Osteoblast (primary cell): ENCODE measurements at places on chromosomes 16 and 17. TPM values are rescaled to one million over a fixed set of nuclear protein-coding genes. Genes with fewer than 3 reads are reported as not detected.

The CD19 gene
- not detected in 2 replicates for total RNA-seq

The COG8 gene
- total RNA-seq: 34.0 and 38.6 TPM in 2 replicates

The CCL7 gene
- 0.29 and 0.36 TPM in 2 replicates for total RNA-seq

The ZFPM1 gene
- 0.88 and 2.2 TPM in 2 replicates for total RNA-seq

The KRTAP9-8 gene
- total RNA-seq: not detected in 2 replicates
